ENCODE measurements at places on chromosomes 3 and 15. TPM values are rescaled to one million over a fixed set of nuclear protein-coding genes. Genes with fewer than 3 reads are reported as not detected.
A peak's percentile ranks its signal among the peaks of the same experiment; 100 is the strongest.

Gene C3orf85
- total RNA-seq: not detected

Gene SCN11A
- total RNA-seq: 0.07 TPM

Gene NR2F2
- 0.38 TPM for total RNA-seq

Gene POLQ
- total RNA-seq: 0.36 TPM

Gene A4GNT
- not detected for total RNA-seq

Gene POC1A
- total RNA-seq: 1.7 TPM

- no peak overlapping the region for H3K27ac ChIP-seq
- H3K4me3 ChIP-seq: no peak overlapping the region
- DNase-seq: no peak
- H3K36me3 ChIP-seq: no peaks in the 10 kb centered on the region
- no peaks in the 10 kb centered on the region for H3K27me3 ChIP-seq
- no peaks in the 10 kb centered on the region for H3K4me1 ChIP-seq
Measured at GRCh38 chr15:41161336-41161735, 45.3 kb upstream of the INO80 start.

DNA sequence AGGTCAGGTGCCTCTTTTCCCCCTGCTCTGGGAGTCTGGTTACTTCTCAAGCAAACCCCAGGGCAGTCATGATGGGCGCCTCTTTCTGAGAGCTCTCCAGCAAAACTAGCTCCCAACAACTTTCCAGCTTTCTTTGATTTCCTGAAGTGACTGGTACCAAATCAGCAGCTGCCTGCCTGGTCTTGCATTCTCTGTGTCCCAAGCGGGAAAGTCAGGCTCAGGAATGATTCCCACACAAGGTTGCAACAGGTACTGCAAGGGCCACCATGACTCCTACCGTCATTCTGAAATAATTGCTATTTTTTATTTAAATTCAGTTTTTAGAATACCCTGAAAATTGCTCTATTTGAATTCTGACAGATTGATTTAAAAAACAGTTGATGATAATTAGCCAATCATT, 658.7 kb downstream of the SQOR start:
- no peaks in the 10 kb centered on the region for H3K27me3 ChIP-seq
- no peaks in the 10 kb centered on the region for H3K4me1 ChIP-seq
- H3K36me3 ChIP-seq: no peaks in the 10 kb centered on the region
- no peak overlapping the region for H3K4me3 ChIP-seq

- no peak for DNase-seq
- H3K27me3 ChIP-seq: no peaks in the 10 kb centered on the region
- H3K4me3 ChIP-seq: no peak overlapping the region
- no peak overlapping the region for H3K27ac ChIP-seq
Measured at GRCh38 chr3:4523710-4524698, 30.9 kb downstream of the ITPR1 start.

GRCh38 chr15:38702178-38702912, 137.7 kb upstream of the RASGRP1 start:
- no peak overlapping the region for H3K4me3 ChIP-seq
- no peak overlapping the region for H3K27ac ChIP-seq
- H3K27me3 ChIP-seq: no peaks in the 10 kb centered on the region
- no peak for DNase-seq
- H3K36me3 ChIP-seq: no peaks in the 10 kb centered on the region

- no peaks in the 10 kb centered on the region for H3K27me3 ChIP-seq
- H3K27ac ChIP-seq: no peak overlapping the region
- H3K4me1 ChIP-seq: no peaks in the 10 kb centered on the region
- DNase-seq: no peak
- H3K36me3 ChIP-seq: peaks cover 65% of the 10 kb centered on the region
Measured at GRCh38 chr3:171165499-171165921, 139.0 kb upstream of the SLC2A2 start.

GRCh38 chr3:61996366-61996765, 377.0 kb downstream of the FEZF2 start:
- no peaks in the 10 kb centered on the region for H3K36me3 ChIP-seq
- no peaks in the 10 kb centered on the region for H3K4me1 ChIP-seq
- DNase-seq: no peak
- no peak overlapping the region for H3K4me3 ChIP-seq

GRCh38 chr3:105367406-105368213, 901 bp downstream of the ALCAM start:
- H3K27ac ChIP-seq: peak overlapping the region; percentile 92
- peak overlapping the region; percentile 84 for H3K4me3 ChIP-seq
- H3K36me3 ChIP-seq: no peaks in the 10 kb centered on the region
- peaks cover 16% of the 10 kb centered on the region for H3K27me3 ChIP-seq

DNA sequence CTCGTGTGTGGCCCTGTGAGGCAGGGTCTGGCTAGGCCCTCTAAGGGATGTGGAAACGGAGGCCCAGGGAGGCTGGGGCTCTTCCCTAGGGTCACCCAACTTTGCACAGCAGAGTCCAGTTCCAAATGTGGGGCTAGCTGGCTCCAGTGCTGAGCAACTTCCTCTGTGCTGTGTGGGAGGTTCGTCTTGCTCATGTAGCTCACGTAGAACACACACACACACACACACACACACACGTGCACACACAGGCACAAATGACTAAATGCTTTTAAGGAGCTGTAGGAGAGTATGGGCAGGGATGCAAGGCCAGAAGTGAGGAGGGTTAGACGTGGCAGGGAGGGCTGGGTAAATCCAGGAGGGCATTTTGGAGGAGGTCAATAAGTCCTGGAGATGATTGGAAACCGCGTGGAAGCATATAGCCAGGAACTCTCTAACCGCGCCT, 213.8 kb downstream of the RPLP1 start:
- no peak overlapping the region for H3K27ac ChIP-seq
- no peaks in the 10 kb centered on the region for H3K27me3 ChIP-seq
- DNase-seq: no peak
- H3K4me1 ChIP-seq: peaks cover 11% of the 10 kb centered on the region
- H3K36me3 ChIP-seq: no peaks in the 10 kb centered on the region

DNA sequence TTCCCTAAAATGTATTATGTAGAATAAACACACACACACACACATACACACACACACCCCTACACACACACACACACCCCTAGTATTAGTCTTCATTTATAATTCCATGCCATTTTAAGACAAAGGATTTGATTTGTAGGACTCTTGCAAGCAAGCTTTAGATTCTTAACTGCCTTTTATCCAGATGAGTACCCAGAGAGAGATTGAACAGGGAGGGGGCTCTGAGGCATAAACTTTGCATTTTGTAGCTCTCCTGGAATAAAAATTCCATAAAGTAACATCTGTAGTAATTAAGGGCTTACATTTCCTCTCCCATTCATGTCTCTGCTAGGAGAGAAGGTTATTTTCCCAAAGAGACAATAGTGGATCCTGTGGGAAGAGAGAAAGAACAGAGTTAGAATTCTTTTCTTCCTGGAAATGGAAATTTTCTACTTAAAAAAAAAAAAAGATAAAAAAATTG, 479.4 kb downstream of the RBMS3 start:
- H3K4me1 ChIP-seq: no peaks in the 10 kb centered on the region
- H3K4me3 ChIP-seq: no peak overlapping the region
- H3K36me3 ChIP-seq: no peaks in the 10 kb centered on the region

DNA sequence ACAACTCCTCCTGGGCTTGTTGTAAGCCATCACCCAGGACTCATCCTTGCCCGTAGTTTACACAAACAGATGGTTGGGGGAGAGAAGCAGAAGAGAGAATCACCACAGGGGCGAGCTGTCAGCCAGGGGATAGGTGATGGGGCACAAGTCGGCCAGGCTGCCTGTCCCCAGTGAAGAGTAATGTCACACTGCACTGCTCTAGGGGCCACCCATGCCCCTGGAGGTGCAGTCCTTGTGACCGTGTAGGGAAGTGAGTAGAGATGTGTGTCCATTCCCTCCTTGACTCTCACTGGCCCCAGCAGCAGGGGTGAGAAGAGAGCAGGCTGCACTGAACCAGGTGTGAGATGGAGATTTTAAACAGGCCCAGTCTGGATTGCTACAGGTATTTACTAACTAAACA, 17.1 kb upstream of the PRSS50 start:
- DNase-seq: no peak
- no peaks in the 10 kb centered on the region for H3K36me3 ChIP-seq
- H3K27me3 ChIP-seq: peaks cover 38% of the 10 kb centered on the region
- H3K4me3 ChIP-seq: no peak overlapping the region
- no peak overlapping the region for H3K27ac ChIP-seq

DNA sequence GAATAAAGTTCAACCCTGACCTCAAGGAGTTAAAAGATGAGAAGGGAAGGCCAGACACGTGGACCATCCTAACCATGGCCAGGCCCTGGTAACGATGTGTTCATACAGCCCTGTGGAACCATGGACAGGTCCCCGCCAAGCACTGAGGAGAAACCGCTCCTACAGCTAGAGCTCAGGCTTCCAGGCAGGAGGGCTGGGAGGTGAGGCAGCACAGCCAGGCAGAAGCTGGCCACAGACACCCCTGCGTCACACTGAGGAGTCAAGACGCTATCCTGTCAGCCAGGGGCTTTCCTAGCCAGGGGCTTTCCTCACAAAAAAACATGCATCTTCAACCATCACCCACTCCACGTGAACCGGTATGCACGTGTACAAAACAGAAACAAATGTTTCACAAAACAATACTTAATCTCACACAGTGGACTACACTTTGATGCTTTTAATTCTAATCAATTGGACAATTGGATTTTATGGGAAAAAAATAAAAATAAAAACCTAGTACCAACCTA, 73.2 kb downstream of the TBC1D2B start:
- no peaks in the 10 kb centered on the region for H3K4me1 ChIP-seq
- no peaks in the 10 kb centered on the region for H3K27me3 ChIP-seq
- H3K27ac ChIP-seq: no peak overlapping the region
